Testis (tissue), 5 donors: ENCODE measurements at places on chromosomes 3 and 15. TPM values are rescaled to one million over a fixed set of nuclear protein-coding genes. Genes with fewer than 3 reads are reported as not detected.

- DNase-seq, result no peak
These were observed 48.5 kb downstream of the ZDHHC19 start for GRCh38 chr3:196162679-196163078.

DNA sequence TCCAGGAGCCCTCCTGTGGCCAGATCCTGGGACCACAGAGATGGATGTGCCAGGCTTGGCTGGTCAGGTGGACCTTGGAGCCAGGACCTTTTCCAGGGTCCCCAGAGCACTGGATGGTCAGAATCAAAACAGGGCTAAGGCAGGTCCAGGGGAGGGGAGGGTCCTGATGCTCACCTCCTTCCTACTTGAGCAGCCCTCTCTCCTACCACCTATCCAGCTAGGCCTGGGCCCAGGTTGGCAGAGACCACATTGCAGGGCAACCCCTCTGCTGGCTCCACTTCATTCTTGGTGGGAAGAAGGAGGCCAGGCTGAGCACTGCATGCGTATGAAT lies 28.5 kb upstream of the SFMBT1 start:
- DNase-seq, result no peak

DNA sequence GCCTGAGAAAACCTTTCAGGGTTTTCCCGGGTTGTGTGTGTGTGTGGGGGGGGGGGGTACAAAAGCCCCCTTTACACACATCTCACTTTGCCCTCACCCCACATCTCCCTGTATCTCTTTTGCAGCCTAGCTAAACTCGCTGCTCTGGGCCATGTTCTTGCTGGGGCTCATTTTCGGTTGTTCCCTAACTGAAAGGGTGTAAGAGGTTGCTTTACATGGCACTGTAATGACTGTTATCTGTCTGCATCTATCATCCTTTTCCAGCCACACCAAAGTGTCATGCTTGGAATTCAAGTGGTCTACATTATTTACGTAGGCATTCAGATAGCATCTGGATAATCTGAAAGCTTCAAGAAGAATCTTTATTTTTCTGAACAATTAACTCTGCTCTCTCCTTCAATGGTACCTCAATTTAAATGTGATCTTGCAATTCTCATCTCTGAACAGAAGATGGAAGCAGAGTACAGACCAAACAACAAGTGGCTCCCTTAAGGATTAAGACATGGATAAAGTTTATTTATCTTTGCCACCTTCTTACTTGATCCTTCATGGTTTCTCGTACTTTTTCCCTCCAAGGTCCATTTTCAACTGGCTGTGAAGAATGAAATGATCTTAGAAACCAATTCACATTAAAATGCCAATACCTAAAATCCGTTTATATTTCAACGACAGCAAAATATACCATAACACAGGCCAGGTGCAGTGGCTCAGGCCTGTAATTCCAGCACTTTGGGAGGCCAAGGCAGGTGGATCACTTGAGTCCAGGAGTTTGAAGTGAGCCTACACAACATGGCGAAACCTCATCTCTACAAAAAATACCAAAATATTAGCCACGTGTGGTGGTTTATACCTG lies 34.9 kb downstream of the DCLK3 start:
- no peak for DNase-seq

- no peak for DNase-seq
These were observed 51.2 kb downstream of the GASK1A start for GRCh38 chr3:43030162-43030935.

- peak; percentile 71 for DNase-seq
These were observed 89.3 kb upstream of the C2CD4B start for GRCh38 chr15:62254137-62254934.

GRCh38 chr3:64440498-64440897 lies 215.2 kb upstream of the PRICKLE2 start:
- peak; percentile 36 for DNase-seq

DNA sequence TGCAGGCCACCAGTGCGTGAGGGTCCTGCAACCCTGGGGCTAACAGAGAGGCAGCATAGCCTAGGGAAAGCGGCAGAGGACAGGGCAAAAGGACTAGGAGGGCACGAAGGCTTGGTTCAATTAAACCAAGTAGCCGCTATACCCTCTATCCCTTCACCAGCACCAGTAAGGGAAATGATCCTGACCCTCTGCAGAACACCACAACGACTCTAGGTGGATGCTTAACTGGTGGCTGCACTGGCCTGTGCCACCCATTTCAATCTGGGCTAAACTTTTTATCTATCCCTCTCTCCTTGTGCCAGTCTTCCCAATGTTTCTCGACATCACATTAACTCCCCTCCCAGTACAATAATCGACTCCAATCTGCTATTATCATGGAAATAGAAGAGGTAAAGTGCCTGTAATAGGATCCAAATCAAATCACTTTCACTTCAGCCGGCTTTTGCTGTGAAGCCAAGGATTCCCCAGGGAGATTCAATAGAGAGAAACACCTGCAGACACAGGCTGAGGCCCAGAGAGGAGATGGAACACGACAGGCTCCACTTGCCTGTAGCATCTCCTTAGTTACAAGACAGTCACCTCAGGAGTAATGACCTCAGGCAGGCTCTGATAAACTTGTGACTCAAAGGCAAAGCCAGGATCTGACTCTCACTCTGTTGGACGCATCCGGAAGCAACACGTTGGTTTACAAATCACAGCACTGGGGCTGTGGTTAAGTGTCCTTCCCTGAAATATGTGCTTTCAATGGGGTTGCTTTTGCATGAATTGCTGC lies 791.6 kb upstream of the ARRDC4 start:
- DNase-seq, result no peak

GRCh38 chr3:130658678-130659077 lies 88.0 kb downstream of the PIK3R4 start:
- DNase-seq, result no peak

DNA sequence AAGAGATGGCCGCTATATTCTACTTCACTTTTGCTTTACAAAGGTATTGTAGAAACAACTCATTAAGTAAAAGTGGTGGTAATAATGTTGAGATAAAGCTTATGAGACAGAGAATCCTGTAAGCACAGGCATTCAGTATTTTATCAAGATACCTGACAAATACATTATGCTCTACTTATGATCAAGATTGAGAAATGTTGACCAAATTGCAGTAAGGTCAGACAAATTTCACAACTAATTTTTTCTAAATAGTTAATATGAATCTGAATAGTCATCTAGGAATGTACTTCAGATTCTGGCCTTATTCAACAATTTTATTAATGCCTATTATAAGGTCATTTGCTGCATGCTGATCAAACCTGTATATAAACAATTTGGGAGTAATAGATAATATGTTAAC lies 95.1 kb upstream of the MBNL1 start:
- DNase-seq, result no peak

DNA sequence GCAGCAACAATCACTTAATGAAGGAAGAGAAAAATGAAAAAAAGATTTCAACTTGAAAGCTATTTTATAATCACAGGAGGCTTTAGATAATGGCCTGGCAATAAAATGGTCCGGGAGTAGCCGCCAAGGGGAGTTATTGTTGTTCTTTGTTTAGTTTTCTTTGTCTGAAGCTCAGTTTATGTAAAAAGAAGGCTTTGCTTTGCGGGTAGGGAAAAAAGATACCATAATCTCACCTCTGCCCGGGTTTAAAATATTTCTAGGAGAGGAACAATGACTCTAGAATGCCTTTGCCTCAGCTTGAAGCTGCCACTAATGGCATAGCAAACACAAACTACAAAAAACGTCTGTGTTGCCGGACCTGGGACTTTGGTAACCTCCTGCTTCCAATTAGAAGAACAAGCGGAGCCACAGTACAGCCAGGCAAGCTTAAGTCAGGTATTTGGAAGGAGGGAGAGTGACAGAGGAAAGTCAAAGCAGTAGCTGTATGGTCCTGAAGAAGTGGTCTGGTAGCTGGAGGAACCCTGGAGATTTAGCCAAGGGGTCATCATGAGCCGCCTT lies 764.5 kb downstream of the TUSC7 start:
- no peak for DNase-seq

- DNase-seq, result no peak
These were observed at the start of gene UCN2 for GRCh38 chr3:48563382-48563918. Gene UCN2 (minus strand): TSS chr3:48563781. CDS start chr3:48563124, 657 bp downstream.

- DNase-seq, result no peak
These were observed 19.9 kb downstream of the GOLM2 start for GRCh38 chr15:44308415-44308814.

Gene GRIP2
- 2.7 TPM for total RNA-seq

Gene CISH
- total RNA-seq, result 1.3 TPM

Gene RHO
- 0.25 TPM for total RNA-seq

Gene MYRIP
- 5.8 TPM for total RNA-seq
